ENCODE measurements at places on chromosomes 2 and 18.

DNA sequence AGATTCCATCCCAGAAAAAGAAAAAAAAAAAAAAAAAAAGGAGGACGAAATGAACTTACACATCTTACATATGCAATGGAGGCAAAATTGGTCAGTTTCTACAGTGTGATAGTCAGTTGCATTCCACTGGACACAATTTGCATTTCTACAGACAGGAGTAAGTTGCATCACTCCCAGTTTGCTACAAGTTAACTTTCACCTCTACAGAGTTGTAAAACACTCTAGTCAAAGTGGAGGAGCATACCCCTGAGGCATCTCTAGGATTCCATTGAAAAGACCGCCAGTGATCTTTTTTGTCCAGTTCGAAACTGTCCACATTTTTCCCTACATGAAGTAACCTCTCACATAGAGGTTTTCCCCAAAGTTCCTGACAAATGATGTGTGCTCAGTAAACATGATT is 202.8 kb downstream of the VAPA start:
- DNase-seq, result no peak

- DNase-seq, result no peak
These were observed 6.9 kb upstream of the DPYSL5 start for GRCh38 chr2:26840937-26841610.

DNA sequence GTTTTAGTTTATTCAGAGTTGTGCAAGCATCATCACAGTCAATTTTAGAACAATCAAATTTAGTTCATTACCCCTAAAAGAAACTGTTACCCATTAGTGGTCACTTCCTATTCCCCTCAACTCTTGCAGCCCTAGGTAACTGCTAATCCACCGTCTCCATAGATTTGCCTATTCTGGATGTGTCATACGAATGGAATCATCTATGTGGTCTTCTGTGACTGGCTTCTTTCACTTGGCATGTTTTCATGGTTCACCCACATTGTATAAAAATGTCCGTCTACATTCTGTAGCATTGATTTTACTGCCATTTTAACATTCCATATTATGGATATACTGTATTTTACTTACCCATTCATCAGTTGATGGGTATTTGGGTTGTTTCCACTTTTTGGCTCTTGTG is 5.3 kb upstream of the CEP68 start:
- no peak for DNase-seq

GRCh38 chr2:238597638-238598528 is 171.2 kb downstream of the ASB1 start:
- no peak for DNase-seq

DNA sequence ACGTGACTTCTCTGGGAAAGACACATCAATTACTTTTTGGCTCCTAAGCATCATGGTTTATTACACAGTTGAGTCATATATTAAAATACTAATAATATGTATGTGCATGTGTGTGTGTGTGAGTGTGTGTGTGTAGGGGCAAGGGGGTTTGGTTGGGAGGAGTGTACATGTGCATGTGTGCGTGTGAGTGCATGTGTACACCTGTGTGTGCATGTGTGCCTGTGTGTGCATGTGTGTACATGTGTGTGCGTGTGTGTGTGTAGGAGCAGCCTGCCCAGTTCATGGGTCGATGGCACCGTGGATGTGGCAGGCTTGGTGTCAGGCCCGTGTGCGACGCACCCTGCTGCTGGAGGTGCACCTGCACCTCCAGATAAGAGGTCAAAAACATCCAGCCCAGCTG is 99.0 kb upstream of the SNTG2 start:
- DNase-seq, result no peak

- no peak for DNase-seq
These were observed 4.7 kb upstream of the SLC20A1 start for GRCh38 chr2:112640800-112641675.

DNA sequence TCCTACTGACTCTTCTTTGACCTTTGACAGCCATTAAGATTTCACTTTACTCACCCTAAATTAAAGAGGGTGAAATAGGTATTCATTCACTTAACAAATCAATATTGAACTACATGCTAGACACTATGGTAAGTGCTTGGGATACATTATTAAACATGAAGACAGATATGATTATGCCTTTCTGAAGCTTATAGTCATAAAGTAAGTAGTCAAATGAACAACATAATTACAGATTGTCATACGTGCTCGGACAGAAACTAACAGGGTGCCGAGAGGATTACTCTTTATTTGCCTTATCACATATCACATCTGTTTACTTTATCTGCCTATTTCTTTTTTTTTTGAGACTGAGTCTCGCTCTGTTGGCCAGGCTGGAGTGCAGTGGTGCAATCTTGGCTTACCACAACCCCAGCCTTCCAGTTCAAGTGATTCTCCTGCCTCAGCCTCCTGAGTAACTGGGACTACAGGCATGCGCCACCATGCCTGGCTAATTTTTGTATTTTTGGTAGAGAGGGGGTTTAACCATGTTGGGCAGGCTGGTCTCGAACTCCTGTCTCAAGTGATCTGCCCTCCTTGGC is 9.8 kb downstream of the ACVR2A start:
- no peak for DNase-seq

DNA sequence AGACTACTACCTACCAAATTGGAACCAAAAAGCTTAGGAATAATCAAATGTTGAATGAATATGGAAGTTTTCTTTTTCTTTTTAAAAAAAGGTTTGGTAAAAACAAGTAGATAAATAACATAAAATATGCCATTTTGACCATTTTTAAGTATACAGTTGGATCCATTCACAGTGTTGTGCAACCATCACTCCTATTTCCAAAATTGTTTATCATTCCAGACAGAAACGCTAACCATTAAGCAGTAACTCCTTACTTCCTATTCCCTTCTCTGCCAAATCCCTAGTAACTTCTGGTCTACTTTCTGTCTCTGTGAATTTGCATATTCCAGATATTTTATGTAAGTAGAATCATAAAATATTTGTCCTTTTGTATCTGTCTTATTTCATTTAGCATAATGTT is 39.8 kb downstream of the CD302 start:
- DNase-seq, result no peak

DNA sequence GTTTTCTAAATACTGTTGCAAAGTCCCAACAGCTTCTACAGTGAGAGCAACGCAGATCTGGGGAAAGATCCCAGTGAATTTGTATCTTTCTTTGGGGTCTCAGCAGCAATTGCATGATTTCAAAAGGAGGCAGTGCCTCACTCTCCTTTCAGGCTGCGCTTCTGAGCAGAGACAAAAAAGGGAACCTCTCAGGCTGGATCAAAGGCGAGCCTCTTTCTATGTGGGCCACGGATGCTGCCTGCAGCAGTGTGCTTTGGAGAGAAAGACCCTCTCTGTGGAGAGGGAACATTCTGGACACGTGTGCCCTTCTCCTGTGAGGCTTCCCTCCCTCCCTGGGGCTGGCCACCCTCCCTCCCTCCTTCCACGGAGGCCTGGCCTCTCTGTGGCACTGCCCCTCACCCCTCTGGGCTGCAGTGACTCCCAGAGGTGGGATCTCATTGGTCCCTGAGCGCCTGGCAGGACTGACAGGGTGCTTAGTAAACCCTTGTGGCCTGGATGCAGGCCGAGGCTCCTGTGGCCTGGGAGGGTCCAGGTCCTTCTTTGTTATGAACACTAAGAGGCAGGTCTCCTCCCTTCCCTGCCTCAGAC is 21.6 kb upstream of the PDIA6 start:
- no peak for DNase-seq

GRCh38 chr2:128303095-128303791 is 15.4 kb downstream of the HS6ST1 start:
- DNase-seq, result no peak

- DNase-seq, result no peak
These were observed 39.8 kb downstream of the NDUFA10 start for GRCh38 chr2:239985356-239985755.

DNA sequence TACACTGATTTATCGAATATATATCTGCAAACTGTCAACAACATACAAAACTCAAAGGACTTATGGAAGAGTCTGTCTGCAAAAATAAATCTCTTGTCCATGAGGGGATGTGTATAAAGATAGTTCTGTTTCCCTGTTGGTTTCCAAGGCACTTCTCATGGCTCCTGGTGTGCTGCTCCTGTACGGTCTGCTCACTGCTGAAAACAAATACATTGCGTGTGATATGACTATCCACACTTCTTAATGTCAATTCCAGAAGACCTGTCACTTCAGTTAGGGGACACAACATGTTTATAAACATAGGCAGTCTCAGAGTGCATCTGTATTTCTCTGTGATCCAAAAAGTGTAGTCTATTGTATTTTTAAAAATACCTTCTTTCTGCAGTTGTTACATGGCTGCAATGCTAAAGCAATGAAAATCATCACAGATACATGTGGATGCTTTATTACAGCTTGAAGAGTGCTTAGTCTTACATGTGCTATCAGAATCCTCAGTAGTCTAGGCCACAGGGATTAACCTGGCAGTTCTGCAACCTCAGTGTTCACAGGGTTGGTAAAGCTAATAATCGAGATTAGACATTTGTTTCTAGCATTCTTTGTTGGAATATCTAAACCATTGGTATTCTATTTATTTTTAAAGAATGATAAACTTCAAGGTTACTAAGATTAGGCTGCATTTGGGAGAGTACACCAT is 7.8 kb downstream of the ALKAL2 start:
- DNase-seq, result no peak

DNA sequence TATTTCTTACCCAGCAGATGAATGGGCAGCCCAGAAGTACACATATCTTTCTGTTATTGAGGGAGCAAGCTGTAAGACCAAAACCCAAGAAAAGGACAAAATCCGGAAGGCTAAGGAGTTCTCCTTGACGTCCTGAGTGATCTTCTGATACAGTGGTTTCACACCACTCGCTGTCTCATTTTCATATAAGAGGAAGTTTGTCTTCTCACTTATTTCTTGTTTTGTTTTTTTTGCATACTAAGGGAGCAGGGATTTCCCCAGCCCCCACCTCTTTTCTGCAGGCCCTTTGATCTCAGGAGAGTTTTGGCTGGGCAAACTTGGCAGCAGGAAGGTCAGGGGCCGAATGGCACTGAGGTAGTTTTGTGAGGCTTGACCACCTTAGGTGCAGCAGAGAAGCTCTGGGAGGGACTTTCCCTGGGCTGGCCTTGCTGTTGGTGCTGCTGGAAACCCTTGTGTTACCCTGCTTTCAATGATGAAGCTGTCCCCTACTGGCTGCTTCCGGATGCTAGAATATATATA is 13.3 kb downstream of the CHRNA1 start:
- DNase-seq, result no peak

GRCh38 chr2:120132190-120132589 is 91.0 kb downstream of the TMEM185B start:
- no peak for DNase-seq

DNA sequence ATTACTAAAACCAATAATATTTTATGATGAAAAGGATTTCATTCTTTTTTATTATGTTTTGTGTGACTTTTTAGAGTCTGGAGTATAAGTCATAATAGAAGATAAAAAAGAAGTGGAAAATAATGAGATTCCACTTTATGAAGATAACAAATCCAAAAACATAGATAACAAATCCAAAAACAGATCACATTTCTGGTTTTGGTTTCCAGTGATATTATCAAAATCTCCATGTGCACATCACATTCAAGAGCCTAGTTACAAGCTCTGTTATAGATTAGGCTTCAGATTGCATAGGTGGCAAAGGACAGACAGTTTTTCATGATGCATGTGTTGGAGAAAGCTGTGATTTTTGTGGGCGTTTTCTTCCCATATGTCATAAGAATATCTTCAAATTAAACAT is 648.2 kb downstream of the STK39 start:
- no peak for DNase-seq
